Lung (tissue), 17 donors: ENCODE measurements at places on chromosomes 4 and X. TPM values are rescaled to one million over a fixed set of nuclear protein-coding genes. Genes with fewer than 3 reads are reported as not detected.
A peak's percentile ranks its signal among the peaks of the same experiment; 100 is the strongest.

GRCh38 chr4:18636001-18636585, 614.5 kb upstream of the LCORL start:
- no peaks in the 10 kb centered on the region for H3K36me3 ChIP-seq
- H3K27ac ChIP-seq: no peak overlapping the region
- no peaks in the 10 kb centered on the region for H3K27me3 ChIP-seq
- DNase-seq: no peak
- no peak overlapping the region for H3K4me3 ChIP-seq

GRCh38 chrX:135463937-135464336, 42.2 kb downstream of the SMIM10L2A start:
- H3K27ac ChIP-seq: no peak overlapping the region
- H3K4me3 ChIP-seq: no peak overlapping the region
- peaks cover 4% of the 10 kb centered on the region for H3K27me3 ChIP-seq
- H3K4me1 ChIP-seq: no peaks in the 10 kb centered on the region
- no peaks in the 10 kb centered on the region for H3K36me3 ChIP-seq

DNA sequence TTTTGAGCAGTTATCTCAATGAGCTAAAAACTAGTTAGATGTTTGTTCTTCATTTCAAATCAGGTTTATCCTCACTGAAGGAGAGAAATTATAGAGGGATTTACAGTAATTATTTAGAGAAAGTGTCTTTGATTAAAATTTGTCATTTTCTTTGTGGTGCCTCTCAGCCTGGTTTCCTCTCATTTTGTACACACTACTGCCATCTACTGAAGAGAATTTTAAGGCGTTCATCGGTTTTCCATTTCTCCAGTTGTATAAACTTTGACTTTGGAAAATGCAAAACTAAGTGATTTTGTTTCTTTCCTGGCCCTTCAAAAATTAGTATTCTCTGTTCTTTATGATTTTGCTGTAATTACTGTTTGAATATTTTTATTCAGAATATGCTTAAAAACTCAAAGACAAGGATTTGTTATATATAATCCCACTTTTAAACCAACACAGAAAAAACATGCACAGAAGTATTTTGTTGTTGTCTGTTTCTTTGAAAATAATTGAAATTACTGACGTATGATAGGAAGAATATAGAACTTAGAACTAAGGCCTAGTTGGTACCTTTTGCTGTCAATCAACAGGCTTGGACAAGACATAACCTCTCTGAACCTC, 34.4 kb upstream of the ANXA3 start:
- no peaks in the 10 kb centered on the region for H3K27me3 ChIP-seq
- no peak overlapping the region for H3K27ac ChIP-seq
- H3K4me1 ChIP-seq: peaks cover 2% of the 10 kb centered on the region
- H3K4me3 ChIP-seq: no peak overlapping the region
- peak; percentile 72 for DNase-seq
- peaks cover under 1% of the 10 kb centered on the region for H3K36me3 ChIP-seq

DNA sequence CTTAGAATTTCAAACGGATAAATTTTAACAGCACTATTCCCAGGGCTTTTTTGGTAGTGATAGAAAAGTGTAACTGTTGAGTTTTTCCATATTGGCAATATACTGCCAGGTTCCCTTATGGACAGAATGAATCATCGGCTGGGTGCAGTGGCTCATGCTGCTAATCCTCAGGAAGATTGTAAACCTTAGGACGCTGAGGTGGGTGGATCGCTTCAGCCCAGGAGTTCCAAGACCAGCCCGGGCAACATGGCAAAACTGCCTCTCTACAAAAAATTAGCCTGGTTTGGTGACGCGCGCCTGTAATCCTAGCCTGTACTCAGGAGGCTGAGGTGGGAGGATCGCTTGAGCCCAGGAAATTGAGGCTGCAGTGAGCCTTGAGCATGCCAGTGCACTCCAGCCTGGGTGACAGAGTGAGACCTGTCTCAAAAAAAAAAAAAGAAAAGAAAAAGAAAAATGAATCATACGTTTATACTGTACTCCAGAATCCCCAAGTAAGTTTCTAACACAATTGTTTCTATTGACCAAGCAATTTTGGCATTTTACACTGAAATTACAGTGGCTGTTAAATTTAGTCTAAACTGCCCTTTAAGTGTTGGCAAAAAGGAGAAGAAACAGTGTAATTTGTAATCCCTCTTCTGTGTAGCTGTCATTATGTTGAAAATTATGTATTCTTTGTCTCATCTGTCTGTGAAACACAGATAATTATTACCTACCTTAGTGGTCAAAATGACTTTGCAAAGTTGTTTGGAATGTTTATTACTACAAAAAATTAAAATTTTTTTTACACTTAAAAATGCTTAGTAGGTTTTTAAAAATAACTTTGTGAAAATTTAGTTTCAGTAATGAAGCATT, 1.8 kb downstream of the SLC30A9 start:
- no peaks in the 10 kb centered on the region for H3K36me3 ChIP-seq
- DNase-seq: no peak
- H3K4me1 ChIP-seq: peaks cover 7% of the 10 kb centered on the region
- H3K4me3 ChIP-seq: no peak overlapping the region
- H3K27ac ChIP-seq: no peak overlapping the region

GRCh38 chrX:34546366-34546765, 110.7 kb downstream of the TMEM47 start:
- DNase-seq: no peak
- no peak overlapping the region for H3K27ac ChIP-seq
- H3K27me3 ChIP-seq: peaks cover 2% of the 10 kb centered on the region
- H3K36me3 ChIP-seq: no peaks in the 10 kb centered on the region
- H3K4me1 ChIP-seq: no peaks in the 10 kb centered on the region

Gene CLCN4
- polyA plus RNA-seq: 2.1 TPM

GRCh38 chr4:7414736-7415510, 19.8 kb downstream of the PSAPL1 start:
- no peak overlapping the region for H3K4me3 ChIP-seq
- no peaks in the 10 kb centered on the region for H3K27me3 ChIP-seq
- H3K36me3 ChIP-seq: no peaks in the 10 kb centered on the region
- no peak for DNase-seq
- H3K27ac ChIP-seq: no peak overlapping the region
- H3K4me1 ChIP-seq: peaks cover 7% of the 10 kb centered on the region

GRCh38 chr4:151014521-151015458, at the start of gene LRBA:
LRBA (minus strand) TSS chr4:151015284; CDS start chr4:151014642, 642 bp downstream.
- H3K36me3 ChIP-seq: no peaks in the 10 kb centered on the region
- DNase-seq: peak; percentile 79
- no peaks in the 10 kb centered on the region for H3K4me1 ChIP-seq
- no peaks in the 10 kb centered on the region for H3K27me3 ChIP-seq
- peak within 1 kb of the TSS; percentile 91 for H3K4me3 ChIP-seq

DNA sequence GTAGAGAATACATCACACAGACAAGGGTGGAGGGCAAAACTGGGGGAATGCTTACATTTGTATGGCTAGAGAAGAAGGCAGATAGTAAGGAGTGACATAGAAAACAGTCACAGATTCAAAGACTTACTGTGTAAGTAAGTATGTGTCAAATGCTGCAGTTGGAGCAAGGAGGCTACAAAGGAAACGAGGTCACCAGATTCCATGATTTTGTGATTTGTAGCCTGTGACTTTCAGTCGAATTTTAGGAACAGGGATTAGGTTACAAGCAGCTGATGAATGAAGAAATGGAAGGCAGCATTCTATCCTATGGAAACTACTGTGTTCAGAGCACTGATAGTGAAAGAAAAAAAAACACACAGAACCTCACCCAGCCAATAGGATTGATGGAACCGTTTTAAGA, 407.9 kb downstream of the IL15 start:
- DNase-seq: no peak
- no peaks in the 10 kb centered on the region for H3K27me3 ChIP-seq
- no peak overlapping the region for H3K4me3 ChIP-seq
- no peaks in the 10 kb centered on the region for H3K4me1 ChIP-seq

Gene COL4A5
- polyA plus RNA-seq: 9.7 TPM

DNA sequence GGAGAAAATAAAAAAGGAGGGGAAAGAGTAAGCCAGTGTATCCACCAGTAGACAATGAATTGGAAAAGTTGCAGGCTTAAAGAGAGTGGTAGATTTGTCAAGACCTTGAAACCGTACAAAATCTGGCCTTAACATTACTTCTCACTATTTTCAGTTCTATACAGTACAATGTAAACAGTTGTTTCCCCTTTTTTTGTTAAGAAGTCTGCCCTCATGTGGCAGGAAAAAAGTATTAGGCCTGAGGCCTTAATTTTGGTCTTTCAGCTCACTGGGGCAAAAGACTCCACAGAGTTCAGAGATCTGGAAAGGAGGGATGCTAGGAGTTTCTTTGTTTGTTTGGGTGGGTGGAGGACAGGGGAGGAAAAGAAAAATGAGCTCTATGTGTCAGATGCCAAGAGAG, 92.8 kb upstream of the CCDC160 start:
- H3K4me3 ChIP-seq: no peak overlapping the region
- H3K27ac ChIP-seq: no peak overlapping the region
- H3K27me3 ChIP-seq: peaks cover 3% of the 10 kb centered on the region
- DNase-seq: peak; percentile 60

Gene SLC10A7
- 7.7 TPM for polyA plus RNA-seq

Gene APOO
- polyA plus RNA-seq: 24.2 TPM

- no peaks in the 10 kb centered on the region for H3K4me1 ChIP-seq
- H3K27me3 ChIP-seq: no peaks in the 10 kb centered on the region
- H3K27ac ChIP-seq: no peak overlapping the region
- no peak for DNase-seq
Measured at GRCh38 chr4:116942315-116942714, 143.1 kb downstream of the TRAM1L1 start.

Gene FRMD7
- not detected for polyA plus RNA-seq

- DNase-seq: no peak
- H3K4me1 ChIP-seq: no peaks in the 10 kb centered on the region
- no peak overlapping the region for H3K4me3 ChIP-seq
- H3K27me3 ChIP-seq: peaks cover 18% of the 10 kb centered on the region
Measured at GRCh38 chrX:72021975-72022374, 109.7 kb downstream of the RTL5 start.

DNA sequence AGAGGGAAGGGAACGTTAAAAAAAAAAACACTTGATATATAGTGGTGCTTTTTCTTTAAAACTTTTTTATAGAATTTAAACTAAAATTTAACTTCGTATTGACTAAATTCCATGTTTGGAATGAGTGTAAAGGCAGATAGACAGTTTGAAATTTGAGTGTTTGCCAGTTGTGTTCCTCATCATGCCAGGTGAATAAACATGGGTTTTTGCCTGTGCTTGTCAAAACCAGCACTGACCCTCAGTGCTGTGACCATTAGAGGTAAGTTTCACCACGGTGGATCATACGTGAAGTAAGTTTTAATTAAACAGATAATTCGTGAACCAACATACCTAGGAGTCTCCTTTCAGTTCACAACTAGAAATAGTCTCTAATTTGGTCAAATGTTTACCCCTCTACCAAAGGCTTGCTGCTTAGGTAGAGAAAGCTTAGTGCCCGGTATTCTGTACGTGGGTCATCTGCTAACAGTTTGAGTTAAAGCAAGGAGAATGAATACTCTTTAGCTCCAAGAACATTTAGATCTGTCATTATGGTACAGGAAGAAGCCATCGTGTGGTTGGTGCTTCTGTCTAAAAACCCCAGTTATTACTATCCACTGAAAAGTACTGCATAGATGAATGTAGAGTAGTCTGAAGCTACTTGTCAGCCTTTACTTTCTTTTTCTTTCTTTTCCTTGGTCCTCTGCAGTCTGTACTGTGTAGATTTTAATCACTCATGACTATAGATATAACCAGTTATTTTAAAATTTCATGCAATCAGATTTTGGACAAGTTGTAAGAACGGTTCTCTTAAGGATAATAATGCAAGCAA, 32.7 kb downstream of the KIAA0232 start:
- H3K27ac ChIP-seq: no peak overlapping the region
- no peak for DNase-seq
- H3K36me3 ChIP-seq: peaks cover 4% of the 10 kb centered on the region
- H3K4me1 ChIP-seq: no peaks in the 10 kb centered on the region

- no peak overlapping the region for H3K4me3 ChIP-seq
- DNase-seq: no peak
- H3K27ac ChIP-seq: no peak overlapping the region
- no peaks in the 10 kb centered on the region for H3K27me3 ChIP-seq
- H3K4me1 ChIP-seq: no peaks in the 10 kb centered on the region
Measured at GRCh38 chrX:21934414-21934813, 6.1 kb upstream of the SMS start.

DNA sequence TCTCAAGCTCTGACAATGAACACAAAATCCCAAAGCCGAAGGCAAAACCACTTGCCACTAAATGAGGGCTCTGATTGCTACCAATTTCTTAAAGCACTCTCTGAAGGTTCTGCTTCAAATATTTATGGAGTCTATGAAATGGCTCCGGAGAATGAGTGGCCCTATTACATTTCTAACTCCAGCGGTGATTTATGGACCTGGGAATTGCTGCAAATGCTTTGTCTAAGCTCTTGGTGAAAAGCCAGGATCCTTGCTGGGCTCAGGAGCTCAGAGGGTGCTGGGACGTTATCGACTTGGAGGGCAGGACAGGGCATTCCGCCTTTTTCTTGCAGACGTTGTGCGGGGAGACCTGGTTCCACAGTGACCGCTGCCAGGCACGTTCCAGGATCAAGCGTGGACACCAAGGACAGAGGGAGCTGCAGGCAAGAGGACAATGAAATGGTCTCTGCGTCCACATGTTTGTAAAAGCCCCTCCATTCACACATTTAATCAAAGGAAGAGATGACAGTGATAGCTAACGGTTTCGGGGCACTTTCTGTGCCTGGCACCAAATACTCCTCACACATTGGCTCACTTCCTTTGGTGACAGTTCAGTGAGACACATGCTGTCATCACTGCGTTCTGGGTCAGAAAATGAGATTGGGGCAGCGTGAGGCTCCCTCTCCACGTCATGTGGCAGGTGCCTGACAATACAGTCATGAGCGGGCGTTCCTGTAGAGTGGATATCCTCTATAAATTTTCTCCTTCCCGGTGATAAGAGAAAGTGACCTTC, 58.8 kb downstream of the C4orf50 start:
- H3K27me3 ChIP-seq: no peaks in the 10 kb centered on the region
- H3K27ac ChIP-seq: no peak overlapping the region
- H3K4me1 ChIP-seq: peaks cover 8% of the 10 kb centered on the region
- no peak overlapping the region for H3K4me3 ChIP-seq

GRCh38 chrX:96798982-96799381, 84.7 kb upstream of the RPA4 start:
- no peak overlapping the region for H3K27ac ChIP-seq
- no peaks in the 10 kb centered on the region for H3K4me1 ChIP-seq
- no peaks in the 10 kb centered on the region for H3K36me3 ChIP-seq
- no peaks in the 10 kb centered on the region for H3K27me3 ChIP-seq

GRCh38 chr4:95524184-95524583, 24.6 kb downstream of the UNC5C start:
- no peaks in the 10 kb centered on the region for H3K27me3 ChIP-seq
- peaks cover 2% of the 10 kb centered on the region for H3K4me1 ChIP-seq
- DNase-seq: no peak
- H3K27ac ChIP-seq: no peak overlapping the region
- H3K36me3 ChIP-seq: peaks cover 2% of the 10 kb centered on the region
- no peak overlapping the region for H3K4me3 ChIP-seq

DNA sequence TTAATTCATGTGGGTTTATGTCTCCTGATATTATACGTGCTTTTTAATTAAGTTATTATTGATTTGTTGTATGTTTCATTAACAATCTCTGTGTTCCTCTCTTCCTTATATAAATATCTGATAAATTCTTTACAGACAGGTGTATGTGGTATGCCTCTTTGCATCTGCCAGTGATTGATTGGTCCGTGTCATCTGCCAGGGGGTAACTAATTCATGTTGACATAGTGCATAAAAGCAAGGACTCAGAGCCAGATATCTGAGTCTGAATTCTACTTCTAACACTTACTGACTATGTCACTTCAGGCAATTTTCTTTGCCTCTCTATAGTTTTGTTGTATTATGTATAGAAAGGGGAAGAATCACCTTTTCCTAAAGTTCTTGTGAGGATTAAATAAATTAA, 5.2 kb upstream of the AMBN start:
- no peaks in the 10 kb centered on the region for H3K27me3 ChIP-seq
- no peaks in the 10 kb centered on the region for H3K4me1 ChIP-seq
- H3K27ac ChIP-seq: no peak overlapping the region
- no peak for DNase-seq
- no peaks in the 10 kb centered on the region for H3K36me3 ChIP-seq
- H3K4me3 ChIP-seq: no peak overlapping the region

Gene CORIN
- polyA plus RNA-seq: 0.15 TPM
